ENCODE measurements at places on chromosomes 16 and 17.

GRCh38 chr17:4987767-4988567 is 492 bp upstream of the CAMTA2 start:
- no peak for DNase-seq

DNA sequence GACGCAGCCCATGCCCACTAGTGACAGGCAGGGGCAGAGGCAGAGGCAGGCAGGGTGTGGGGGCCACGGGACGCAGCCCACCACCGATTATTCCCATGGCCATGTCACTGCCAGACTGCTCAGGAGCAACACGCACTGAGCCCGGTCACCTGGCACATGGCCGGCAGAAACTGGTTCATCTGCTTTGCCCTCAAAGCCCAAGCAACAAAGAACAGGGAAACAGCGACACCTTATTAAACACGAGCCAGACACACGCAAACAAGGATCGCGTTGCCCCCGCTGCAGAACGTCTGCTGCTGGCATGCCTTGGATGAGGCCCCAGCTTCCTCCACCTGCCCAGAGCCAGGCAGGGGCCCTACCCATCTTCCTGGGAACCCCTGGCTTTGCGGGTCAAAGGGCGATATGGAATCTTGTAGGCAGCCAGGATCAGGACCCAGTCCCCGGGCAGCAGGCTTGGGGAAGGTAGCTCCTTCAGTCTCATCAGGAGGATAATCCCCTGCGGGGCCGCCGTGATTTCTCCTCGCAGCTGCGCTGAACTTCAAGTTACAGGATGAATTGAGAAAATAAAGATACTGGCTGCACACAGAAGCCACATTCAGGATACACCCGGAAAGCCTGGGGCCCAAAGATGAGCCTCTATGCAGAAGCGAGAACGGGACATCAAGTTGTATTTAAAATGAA is 4.8 kb downstream of the TBC1D16 start:
- DNase-seq, result no peak

DNA sequence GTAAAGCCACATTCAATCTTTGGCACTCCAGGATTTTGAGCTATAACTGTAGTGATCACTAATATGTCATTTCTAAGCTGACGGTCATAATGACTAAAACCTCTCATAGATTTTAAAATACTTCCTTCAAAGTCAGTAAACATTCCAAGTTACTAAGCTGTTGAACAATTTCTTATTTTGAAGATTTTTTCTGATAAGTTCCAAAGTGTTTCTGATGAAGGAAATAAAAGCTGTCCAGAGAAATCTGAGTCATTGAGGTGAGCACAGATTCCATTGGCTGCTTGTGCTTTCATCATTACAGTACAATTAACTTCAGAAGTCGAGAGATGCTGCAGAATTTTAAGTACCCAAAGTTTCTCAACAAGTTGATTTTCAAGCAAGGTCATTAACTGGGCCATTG is 23.9 kb downstream of the NLRC5 start:
- DNase-seq, result peak; percentile 68

DNA sequence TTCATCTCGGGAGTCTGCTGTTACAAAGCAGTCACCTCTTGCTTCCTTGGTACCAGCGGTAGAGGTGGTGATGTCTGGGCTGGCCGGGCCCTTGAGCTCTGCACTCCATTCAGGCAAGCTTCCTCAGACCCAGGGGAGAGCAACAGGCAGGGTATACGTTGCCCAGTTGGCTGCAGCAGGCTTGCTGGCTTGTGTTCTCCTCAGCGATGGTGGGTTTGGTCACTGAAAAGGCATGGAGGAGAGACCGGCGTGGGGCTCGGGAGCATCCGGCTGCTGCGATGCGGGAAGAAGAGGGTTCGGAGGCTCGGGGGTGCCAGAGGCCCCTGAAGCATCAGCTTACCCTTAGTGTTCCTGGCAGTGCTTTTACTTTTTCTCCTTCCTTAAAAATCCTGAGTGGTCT is 25.8 kb downstream of the SAP30BP start:
- no peak for DNase-seq

- DNase-seq, result no peak
Observed at GRCh38 chr17:66018786-66019185, 173.1 kb downstream of the CEP112 start.

GRCh38 chr16:27185776-27186130 is 17.6 kb upstream of the KDM8 start:
- no peak for DNase-seq

- no peak for DNase-seq
Observed at GRCh38 chr17:65222214-65222738, 85.1 kb downstream of the RGS9 start.

GRCh38 chr16:49562228-49562627 is 188.6 kb downstream of the C16orf78 start:
- no peak for DNase-seq

DNA sequence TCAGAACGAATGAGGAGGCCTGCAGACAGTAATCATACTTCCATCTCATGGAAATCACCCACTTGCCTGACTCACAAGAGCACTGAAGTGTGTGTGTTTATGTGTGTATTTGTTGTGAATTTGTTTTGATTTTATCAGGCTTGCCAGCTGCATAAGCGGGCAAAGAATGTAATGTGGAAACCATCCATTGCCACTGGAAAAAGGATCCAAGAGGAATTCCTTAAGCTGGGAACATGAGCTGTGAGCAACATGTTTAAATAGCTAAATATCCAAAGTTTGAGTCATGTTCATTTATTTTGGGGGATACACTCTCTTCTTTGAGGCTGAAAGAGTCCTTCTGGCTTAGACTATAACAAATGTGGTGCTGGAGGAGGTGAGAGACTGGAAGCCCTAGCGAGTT is 198.4 kb upstream of the TBX2 start:
- peak; percentile 57 for DNase-seq

GRCh38 chr17:78048346-78049292 is 79.9 kb downstream of the TMC6 start:
- DNase-seq, result no peak

- no peak for DNase-seq
Observed at GRCh38 chr17:431494-431893, 78.9 kb upstream of the RPH3AL start.

- no peak for DNase-seq
Observed at GRCh38 chr17:50188921-50189549, 12.4 kb downstream of the COL1A1 start.

- no peak for DNase-seq
Observed at GRCh38 chr16:15906439-15906838, 18.0 kb upstream of the CEP20 start.

GRCh38 chr16:67345401-67345800 is 18.8 kb downstream of the LRRC36 start:
- DNase-seq, result no peak

GRCh38 chr17:27947005-27947406 is 53.8 kb upstream of the LYRM9 start:
- no peak for DNase-seq

DNA sequence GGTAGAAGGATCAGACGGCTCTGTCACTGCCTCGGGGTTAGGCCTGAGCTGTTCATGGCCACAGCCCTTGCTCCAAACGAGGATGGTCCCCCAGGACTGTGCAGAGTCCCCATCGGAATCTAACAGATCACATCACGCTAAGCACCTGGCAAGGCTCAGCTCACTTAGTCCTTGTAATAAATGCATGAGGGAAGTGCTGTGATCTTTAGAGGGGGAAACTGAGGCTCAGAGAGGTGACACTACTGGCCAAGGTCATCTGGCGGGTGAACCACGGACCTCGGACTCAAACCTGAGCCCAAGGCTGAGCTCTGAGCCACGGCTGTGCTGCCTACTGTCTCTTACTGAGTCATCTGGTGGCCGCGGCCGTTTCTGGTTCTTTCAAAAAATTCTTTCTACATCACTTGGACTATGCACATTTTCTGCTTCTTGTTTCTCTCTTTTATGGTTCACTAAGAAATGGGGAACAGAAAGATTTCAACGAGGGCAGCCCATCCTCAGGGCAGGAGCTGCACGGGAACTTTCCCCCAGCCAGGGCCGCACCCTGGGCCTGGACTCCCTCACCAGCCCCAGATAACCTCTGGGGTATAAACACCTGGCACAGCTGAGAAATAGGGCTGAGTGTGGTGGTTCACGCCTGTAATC is 55.6 kb downstream of the COTL1 start:
- peak; percentile 60 for DNase-seq

DNA sequence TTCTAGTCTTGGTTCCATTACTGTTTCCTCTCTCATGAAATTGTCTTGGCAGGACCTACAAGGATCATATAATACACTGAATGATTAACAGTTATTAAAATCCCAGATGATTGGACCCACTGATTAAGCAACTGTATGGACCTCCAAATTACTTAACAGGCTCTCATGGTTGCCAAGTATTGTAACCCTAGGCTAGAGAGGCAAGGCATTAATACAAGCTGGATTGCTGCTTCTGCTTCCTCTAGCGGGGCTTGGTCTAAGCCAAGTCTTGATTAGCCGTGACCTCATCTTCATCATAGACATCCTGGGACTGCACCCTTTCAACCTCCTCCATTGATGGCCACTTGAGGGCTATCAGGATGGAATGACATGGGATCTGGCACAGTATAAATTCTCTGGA is 46.9 kb downstream of the SYCE1L start:
- no peak for DNase-seq

- DNase-seq, result no peak
Observed at GRCh38 chr17:48030531-48030930, 7.1 kb downstream of the COPZ2 start.

- peak; percentile 65 for DNase-seq
Observed at GRCh38 chr16:67312719-67313118, 13.8 kb downstream of the KCTD19 start.

- no peak for DNase-seq
Observed at GRCh38 chr16:59596693-59597092, 862.6 kb upstream of the GOT2 start.

DNA sequence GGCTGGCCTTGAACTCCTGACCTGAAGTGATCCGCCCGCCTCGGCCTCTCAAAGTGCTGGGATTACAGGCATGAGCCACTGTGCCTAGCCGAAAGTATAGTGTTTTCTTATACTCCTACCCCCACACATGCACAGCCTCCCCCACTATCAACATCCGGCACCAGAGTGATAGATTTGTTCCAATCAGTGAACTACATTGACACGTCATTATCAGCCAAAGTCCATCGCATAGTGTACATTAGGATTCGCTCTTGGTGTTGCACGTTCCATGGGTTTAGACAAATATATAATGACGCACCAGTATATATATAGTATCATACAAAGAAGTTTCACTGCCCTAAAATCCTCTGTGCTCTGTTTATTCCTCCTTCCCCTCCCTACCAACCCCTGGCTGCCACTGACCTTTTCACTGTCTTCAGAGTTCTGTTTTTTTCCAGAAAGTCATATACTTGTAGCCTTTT is 11.9 kb upstream of the TM4SF5 start:
- DNase-seq, result no peak

DNA sequence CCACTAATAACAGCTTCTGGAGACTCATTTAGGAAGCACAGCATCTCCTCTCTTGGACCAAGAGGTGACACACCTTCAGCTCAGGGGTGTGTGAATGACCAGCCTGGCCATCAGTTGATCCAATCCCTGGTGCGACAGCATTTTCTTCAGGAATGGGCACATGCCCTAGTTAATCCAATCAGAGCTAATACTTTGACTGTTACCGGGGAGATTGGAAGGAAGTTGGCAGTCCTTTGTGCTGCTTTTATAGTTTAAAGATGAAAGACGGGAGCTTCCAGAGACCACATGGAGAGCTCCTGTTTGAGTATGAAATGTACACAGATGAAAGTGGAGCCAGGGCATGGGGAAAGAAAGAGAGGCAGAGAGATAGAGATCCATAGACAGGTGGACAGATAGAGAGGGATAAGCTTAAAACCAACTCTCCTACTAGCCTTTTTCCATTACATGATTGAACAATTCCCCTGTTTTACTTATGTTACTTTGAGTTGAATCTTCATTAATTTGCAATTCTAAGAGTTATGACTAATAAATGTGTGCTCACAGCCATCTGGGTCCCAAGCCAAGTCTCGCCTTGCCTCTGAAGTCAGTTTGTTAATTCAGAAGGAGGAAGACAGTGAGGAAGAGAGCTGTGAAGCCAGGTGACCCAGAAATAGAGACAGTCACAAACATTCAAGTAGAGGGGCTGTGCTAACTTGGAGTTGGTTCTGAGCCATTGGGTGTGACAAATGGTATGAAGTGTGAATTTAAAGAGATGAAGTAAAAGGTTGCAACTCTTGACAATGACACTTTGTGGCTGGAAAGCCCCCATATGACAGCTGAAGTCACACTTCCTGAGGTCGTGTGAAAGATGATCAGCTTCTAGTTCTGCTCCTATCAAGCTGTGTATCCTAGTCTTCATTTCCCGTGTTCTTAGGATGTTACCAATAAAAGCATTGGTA is 120.0 kb upstream of the GOT2 start:
- no peak for DNase-seq

DNA sequence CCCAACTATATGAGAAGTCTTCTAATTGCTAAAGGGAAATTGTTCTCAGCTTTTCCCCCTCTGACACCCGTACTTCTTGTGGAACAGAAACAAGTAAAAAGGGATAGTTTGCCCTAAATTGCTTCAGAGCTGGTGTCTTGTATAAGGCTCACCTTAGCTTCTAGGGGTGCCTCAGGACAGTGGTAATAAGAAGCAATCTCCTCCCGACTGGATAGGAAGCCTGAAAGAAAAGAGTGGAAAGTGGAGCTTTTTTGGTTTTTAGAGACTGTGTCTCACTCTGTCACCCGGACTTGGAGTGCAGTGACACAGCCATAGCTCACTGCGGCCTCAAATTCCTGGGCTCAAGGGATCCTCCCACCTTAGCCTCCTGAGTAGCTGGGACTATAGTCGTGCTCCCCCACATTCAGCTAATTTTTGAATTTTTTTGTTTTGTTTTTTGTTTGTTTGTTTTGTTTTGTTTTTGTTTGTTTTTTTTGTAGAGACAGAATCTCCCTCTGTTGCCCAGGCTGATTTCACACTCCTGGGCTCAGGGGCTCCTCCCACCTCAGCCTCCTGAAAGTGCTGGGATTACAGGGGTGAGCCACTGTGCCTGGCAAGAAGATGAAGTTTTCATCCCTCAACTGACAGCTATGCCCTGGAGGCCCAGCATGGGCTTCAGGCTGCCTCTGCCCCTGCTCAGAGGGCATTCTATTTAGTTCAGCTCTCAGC is 3.4 kb downstream of the TAT start:
- no peak for DNase-seq

- DNase-seq, result peak; percentile 47
Observed at GRCh38 chr17:37361543-37361942, 14.2 kb upstream of the C17orf78 start.

Data from trophoblast cell (in vitro differentiated cells and primary cell).